ENCODE measurements at places on chromosomes 5 and 9.
A peak's percentile ranks its signal among the peaks of the same experiment; 100 is the strongest.

DNA sequence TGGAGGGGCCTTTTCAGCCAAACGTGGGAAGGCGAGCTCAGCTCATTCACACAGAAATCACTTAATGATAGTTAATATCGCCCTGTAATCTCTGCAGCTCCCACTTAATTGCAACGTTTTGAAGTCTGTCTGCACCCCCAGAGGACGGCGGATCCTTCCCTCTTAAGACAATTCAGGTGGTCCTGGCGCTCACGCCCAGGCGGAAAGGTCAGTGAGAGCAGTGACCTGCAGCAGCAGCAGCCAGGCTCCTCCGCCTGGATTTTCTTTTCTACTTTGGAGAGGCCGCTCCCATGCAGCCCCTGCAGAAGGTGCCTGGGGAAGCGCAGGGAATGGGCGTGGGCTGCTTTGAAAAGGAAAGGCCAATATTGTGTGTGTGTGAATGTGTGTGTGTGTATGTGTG, 400.9 kb upstream of the IRX1 start:
- DNase-seq: no peak

GRCh38 chr5:77869116-77869798, 93.1 kb upstream of the TBCA start:
- no peak for DNase-seq

GRCh38 chr9:81671880-81672280, 17.5 kb downstream of the TLE1 start:
- DNase-seq: no peak

- no peak for DNase-seq
Observed at GRCh38 chr9:137009938-137010732, 13.8 kb upstream of the CLIC3 start.

DNA sequence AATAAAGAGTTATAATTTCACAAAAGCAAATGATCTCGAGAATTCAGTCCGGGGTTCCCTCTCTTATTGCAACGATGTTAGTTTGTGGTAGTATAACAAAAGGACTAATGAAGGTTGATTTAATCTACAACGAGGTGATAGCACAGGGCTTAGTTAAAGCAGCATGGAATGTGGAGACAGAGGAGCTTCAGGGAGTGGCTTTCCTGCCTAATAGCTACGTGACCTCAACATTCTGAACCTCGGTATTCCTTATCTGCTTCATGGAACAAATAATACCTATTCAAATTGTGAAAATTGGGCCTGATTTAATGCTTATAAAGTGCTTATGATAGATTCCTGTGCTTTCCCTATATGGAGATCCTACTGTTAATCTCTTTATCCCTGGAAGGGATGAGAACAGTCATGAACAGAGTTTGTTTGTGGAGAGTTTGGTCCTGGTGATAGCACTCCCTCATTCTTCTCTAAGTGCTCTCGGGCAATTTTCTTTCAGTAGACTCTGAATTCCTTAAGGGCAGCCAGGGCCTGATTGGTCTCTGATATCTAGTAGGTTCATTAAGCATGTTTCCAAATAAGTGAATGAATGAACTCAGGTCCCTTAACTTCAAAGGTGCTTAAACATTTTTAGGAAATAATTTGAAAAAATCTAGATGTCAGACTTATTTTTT, 104.1 kb upstream of the TUT7 start:
- DNase-seq: no peak

- no peak for DNase-seq
Observed at GRCh38 chr5:77855369-77855768, 79.2 kb upstream of the TBCA start.

- DNase-seq: no peak
Observed at GRCh38 chr9:129072171-129072570, 8.7 kb upstream of the DOLPP1 start.

DNA sequence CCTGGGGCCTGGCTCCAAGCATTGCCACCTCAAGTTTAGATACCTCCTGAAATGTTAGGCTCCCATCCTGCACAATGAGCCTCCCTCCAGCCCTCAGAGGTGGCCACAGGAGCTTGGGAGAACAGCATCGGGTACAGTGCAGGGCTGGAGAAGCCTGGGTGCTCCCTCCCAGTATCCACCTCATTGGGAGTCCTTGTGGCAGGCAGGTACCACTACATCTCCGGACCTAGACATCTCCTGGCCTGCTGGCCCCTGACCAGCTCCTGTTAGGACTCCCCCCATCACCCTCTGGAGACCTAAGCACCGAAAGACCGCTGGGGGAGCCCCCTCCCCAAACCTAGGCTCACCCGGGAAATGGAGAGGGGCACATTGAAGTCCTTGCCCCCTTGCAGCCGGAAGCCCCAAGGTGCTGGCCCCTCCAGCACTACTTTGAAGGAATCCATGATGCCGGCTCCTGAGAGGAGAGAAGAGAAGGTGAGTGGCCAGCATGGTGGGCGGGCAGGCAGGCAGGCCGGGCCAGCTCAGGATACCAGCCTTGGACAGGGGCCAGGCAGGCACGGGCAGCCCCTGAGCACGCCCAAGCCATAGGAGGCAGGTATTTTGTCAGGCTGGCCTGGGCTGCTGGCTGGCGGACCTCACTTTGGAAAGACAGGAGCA, 1.2 kb downstream of the PDLIM7 start:
- DNase-seq: peak; percentile 85

- DNase-seq: no peak
Observed at GRCh38 chr5:142749321-142749720, 20.9 kb upstream of the ARHGAP26 start.

- no peak for DNase-seq
Observed at GRCh38 chr5:53469946-53470687, 10.3 kb upstream of the FST start.

GRCh38 chr9:73348471-73348870, 196.8 kb downstream of the ANXA1 start:
- DNase-seq: no peak

- DNase-seq: no peak
Observed at GRCh38 chr9:111136180-111136579, 97.9 kb upstream of the LPAR1 start.

DNA sequence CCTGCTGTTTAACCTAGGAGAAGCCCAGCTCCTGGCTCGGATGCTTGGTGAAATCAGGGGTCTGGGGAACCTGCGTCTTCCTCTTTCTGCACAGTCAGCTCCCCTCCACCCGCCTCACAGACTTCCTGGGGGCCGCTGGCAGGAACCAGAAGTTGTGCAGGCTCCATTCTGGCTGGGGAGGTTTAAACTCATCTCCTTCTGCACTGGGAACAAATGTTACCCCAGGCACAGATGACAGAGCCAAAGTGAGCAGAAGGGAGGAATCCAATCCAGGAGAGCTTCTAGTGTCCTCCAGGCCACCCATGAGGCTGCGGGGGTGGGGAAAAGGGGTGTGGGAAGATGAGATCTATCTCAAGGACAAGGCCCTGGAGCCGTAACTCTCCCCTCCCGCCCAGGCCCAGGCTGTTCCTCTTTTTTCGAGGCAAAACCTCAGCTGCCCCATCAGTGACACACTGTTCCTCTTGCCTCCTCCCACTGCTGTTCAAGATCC, 31.2 kb downstream of the KCNMB1 start:
- no peak for DNase-seq

DNA sequence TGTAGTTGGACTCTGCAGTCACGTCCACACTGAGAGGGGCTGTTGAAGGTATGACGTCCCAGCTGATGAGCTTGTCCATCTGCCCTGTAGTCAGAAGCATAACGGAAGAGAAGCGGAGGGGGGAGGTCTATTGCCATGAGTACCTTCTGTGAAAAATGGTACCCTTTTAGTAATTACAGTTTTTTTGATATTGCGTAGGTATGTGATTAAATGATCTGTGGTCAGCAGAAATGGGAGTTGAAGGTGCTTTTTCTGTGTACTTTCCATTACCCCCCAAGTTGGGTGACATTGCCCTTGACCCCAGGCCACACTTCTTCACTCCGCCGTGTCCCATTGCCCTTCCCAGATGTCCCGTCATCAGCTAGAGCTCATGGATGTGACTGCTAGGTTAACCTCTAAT, 45.9 kb downstream of the SNX30 start:
- DNase-seq: no peak

DNA sequence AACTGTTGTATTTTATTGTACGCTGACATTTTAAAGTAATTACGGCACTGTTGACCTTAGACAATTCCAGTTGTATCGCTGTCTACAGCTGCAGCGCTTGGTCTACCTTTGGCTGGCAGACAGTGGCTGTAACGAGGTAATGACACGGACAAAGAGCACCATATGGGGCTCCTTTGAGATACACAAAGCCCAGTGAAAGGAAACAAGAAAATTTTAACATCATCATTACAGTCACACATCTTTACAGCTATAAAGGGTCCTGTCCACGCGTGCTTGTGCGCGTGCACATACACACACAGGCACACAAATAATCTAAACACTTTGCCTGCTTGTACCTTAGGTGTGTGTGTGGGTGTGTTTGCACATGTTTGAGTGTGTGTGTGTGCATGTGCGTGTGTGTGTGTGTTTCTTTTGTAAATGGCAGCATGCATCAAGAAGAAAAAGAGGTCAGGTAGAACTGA, 946.0 kb downstream of the NR2F1-AS1 start:
- peak; percentile 53 for DNase-seq

GRCh38 chr9:26477963-26478362, 414.6 kb downstream of the CAAP1 start:
- DNase-seq: no peak

- DNase-seq: no peak
Observed at GRCh38 chr5:138303372-138303771, 28.2 kb downstream of the CDC25C start.

GRCh38 chr5:138504799-138505198, 38.2 kb downstream of the ETF1 start:
- no peak for DNase-seq

- no peak for DNase-seq
Observed at GRCh38 chr5:68711293-68712200, 382.3 kb upstream of the SLC30A5 start.

DNA sequence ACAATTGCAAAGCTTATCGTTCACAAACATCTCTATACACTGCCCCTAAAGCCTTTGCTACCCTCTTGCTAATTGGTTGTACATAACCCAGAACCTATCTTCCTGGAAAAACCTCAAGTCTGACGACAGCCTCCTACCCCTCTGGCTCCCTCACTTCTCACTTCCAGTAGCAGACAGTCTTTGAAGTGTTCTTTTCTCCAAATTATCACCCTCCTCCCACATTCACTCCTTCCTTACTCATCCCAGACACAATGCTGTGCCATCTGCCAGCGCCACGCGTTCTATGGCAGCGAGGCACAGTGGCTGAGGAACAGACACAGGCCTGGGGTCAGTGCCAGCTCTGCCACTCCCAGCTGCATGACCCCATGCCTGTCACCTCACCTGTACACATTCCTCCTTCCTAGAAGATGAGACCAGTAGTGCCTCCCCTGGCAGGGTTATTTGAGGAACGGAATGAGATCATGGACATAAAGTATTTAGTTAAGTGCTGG, 27.7 kb downstream of the CLTA start:
- no peak for DNase-seq

GRCh38 chr9:71349218-71349617, 227.8 kb upstream of the TRPM3 start:
- no peak for DNase-seq

DNA sequence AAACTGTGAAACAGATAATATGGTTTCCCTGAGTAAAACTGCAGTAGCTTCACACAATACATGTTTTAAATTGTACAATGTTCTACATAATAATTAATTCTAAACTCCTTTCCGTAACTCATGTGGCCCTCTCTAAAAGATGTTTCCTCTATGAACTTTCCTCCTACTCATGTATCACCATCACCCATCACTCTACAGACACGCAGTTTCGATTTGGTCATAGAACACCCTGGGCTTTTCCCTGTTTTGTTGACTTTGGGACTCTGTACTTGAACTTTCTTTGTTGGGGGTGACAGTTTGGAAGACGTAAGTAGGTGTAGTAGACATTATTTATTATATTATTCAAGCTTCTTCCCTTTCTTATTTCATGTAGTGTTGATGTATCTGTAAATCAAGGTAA, 44.1 kb upstream of the GABRA6 start:
- DNase-seq: no peak

DNA sequence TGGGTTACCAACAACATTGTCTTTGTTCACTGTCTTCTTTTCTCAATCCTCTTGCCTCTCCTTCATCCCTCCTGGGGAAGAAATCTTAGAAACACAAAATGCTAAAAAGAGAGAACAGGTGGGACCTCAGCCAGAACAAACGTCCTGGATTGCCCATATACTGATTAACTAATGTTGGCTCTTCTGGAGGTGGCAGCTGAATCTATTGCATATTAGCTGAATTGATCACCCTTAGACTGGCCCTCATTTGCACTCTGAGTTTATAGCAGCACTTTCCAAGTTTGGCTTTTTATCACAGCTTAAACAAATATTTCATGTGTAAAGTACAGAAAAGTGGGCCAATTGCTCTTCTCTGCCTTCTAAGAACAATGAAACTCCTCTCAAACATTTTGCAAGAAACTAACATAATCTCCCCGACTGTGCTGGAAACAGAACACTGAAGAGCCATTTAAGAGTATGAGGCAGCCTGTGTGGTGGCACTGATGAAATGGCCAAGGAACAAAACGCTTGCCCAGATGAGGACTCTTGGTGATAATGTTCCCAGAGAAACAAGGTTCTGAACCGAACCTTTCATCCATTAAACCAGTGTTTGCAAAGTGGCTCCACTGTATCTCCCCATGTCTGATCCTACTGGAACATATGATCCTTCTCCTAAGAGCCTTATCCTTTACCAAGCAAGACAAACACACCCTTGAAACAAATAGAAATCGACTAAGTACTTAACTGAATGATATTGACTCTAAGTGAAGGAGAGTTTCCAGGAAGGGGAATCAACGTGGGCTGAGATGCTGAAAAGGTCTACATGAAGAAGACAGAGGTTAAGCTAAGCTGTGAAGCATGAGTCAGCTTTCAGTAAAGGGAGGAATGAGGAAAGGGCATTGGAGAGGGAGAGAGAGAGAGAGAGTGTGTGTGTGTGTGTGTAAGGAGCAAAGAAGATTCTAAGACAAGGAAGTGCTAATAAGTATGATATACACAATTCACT, 83.2 kb upstream of the LIFR start:
- no peak for DNase-seq

DNA sequence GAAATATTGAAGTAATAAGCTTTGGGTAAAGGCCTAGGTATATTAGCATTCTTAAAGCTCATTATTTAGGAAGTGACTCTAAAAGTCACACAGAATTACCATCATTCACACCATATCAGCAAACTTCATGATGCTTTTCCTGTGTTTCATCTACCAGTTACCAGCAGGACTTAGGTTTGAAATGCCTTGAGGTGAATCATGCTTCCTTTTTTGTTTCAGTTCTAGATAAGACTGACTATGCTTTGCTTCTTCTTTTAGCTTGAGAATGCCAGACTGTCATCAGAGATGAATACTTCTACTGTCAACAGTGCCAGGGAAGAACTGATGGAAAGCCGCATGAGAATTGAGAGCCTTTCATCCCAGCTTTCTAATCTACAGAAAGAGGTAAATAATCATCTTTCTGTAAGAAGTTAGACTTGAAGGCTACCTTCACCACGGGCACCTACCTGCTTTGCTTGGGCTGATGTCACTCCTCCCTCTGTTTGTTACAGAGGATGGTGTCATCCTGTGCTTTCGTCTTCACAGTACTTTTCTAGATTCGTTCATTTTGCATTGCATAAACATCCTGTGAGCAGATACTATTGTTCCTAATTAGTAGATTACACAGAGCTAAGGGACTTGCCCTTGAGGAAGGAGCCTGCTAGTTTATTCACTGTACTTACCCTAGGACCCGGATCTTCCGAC, 34.7 kb downstream of the LMNB1 start:
- no peak for DNase-seq

Measured in SK-N-DZ (cell line).